ENCODE measurements at places on chromosomes 11 and 22.

DNA sequence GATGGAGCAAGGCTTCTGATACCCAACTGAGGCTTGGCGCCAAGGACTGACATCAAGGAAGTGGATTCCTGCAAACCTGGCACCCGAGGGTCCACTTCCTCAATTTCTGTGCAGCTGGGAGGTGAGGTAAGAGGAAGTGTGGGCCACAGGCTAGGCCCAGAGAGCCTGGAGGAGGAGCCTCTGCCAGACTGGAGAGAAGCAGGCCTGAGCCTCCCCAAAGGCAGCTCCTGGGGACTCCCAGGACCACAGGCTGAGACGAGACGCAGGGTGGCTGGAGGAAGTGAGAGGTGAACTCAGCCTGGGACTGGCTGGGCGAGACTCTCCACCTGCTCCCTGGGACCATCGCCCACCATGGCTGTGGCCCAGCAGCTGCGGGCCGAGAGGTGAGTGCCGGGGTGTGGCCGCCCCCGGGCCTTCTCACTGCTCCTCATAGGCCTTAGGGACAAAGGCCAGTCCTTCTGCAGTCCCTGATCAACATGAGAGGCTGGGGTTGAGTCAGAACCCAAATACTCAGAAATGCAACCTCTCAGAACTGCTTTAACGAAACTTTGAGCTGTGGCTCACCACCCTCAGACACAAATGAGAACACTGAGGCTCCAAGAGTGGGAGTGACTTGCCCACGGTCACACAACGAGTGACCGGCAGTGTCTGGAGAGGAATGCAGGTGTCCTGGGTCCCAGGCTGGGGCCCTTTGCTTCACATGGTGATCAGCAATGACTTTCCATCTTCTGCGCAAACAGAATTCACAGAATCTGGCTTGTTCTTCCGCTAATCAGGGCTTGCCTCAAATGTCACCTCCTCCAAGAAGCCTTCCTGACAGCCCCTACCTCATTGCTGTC is at the start of gene NCF4:
TSS of gene NCF4 (plus strand) at position 186 of the 839 bp plus-strand sequence. CDS start at position 352, 166 bp downstream.
- DNase-seq: no peak

DNA sequence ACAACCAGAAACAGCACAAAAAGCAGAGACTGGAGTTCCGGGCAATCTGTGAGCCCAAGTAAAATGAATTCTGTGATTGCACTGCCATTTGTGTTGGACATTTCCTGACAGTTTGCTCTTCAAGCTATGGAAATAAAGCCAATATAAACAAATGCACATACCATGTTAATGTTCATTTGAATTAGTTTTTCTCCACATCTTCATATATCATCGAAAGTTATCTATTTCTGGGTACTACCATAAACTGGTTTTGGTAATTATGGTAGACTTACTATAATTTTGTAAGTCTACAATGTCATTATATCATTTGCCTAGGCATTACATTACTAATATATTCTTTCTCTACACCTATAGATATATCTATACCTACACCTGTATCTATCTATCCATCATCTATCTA is at the start of gene OR5M11:
TSS of gene OR5M11 (minus strand) at position 101 of the 400 bp plus-strand sequence. CDS start at position 101, 0 bp downstream.
- no peak for DNase-seq

DNA sequence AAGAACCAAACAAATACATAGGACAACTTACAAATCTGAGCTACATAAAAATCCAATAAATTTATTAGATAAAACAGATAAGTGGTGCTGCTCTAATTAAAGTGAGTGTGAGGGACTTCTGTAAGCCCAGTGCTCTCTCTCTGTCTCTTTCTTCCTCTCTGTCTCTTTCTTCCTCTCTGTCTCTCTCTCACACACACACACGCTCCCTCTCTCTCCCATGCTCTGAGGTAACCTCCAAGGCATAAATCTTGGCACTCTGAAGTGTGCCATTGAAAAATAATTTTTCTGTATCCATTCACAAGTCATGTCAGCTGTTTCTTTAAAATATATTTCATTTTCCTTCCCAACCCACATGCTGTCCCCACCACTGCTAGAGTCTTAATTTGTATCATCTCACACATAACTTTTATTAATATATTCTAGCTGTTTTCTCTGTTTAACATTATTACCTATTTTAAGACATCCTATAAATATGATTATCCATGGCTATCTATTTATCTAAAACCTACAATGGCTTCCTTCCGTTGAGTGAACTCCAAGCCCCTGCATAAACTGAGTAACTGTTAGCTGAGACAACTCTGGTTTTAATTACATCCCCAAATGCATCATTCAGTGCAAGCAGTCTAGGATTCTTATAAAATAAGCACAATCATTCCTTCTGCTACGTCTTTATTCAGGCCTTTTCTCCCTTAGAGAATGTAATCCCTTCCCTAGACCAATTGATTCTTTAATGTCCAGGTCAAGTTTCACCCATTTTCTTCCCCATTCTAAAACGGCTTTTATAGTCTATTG is 57.4 kb upstream of the SLC5A12 start:
- DNase-seq: no peak

DNA sequence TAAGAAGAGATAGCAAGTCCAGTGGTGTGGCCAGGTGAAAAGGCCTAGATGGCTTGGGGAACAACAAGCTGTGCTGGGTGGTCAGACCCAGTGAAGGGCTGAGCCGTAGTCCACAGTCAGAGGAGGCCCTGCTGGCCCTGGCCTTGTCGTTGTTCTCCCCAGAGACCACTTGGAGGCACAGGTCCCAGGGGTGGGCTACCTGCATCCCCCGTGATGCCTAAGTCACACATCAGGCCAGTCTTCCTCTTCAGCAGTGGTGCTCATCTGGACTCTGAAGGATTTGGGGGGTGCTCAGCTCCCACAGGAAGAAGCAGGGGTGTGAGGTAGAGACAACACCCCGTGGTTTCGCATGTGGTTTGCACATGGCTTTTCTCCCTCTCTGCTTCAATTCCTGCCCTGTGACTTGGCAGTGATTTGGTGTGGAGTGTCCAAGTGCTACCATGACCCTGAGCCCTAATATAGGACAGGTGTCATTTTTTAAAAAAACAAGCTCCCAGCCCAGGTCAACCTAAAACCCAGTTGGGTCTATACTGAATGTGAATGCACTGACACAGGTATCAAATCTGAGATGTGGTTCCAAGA is 51.0 kb downstream of the ALX4 start:
- DNase-seq: no peak

- no peak for DNase-seq
Observed at GRCh38 chr11:43200031-43200430, 111.8 kb upstream of the API5 start.

DNA sequence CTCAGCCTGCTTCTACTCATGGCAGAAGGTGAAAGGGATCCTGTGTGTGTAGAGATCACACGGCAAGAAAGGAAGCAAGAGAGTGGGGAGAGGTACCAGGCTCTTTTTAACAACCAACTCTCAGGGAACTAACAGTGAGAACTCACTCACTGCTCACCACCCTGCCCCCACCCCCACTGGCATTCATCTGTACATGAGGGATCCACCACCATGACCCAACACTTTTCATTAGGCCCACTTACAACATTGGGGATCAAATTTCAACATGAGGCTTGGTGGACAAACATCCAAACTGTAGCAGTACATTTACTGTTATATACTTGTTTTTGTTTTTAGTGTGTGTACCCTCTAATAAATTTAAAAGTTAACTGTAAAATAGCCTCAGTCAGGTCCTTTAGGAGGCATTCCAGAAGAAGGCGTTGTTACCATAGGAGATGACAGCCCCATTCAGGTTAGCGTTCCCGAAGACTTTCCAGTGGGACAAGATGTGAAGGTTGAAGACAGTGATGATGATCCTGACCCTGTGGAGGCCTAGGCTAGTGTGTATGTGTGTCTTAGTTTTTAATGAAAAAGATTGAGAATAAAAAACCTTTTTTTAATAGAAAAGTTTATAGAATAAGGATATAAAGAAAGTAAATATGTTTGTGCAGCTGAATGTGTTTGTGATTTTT is 11.3 kb downstream of the CUL5 start:
- no peak for DNase-seq

DNA sequence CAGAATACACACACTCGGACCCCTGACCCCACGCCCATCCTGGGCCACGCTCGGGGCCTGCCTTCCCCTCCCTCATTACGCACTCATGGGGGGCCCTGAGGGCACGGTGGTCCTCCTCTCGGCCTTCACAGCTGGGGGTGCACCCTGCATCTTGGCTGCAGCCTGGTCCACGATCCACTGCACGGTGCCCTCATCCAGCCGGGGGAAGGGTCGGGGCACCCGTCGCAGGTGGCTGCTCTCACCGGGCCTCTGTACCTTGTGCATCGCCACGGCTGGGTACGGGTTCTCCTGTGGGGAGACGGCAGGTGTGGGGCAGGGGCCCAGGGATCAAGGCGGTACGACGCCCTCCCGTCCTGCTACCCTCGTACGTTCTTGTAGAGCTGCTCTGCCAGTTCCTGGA is 10.4 kb downstream of the SBF1 start:
- no peak for DNase-seq

- DNase-seq: no peak
Observed at GRCh38 chr11:18769802-18770456, 21.7 kb downstream of the PTPN5 start.

GRCh38 chr11:66866511-66866986 is 9.7 kb downstream of the LRFN4 start:
- DNase-seq: no peak

DNA sequence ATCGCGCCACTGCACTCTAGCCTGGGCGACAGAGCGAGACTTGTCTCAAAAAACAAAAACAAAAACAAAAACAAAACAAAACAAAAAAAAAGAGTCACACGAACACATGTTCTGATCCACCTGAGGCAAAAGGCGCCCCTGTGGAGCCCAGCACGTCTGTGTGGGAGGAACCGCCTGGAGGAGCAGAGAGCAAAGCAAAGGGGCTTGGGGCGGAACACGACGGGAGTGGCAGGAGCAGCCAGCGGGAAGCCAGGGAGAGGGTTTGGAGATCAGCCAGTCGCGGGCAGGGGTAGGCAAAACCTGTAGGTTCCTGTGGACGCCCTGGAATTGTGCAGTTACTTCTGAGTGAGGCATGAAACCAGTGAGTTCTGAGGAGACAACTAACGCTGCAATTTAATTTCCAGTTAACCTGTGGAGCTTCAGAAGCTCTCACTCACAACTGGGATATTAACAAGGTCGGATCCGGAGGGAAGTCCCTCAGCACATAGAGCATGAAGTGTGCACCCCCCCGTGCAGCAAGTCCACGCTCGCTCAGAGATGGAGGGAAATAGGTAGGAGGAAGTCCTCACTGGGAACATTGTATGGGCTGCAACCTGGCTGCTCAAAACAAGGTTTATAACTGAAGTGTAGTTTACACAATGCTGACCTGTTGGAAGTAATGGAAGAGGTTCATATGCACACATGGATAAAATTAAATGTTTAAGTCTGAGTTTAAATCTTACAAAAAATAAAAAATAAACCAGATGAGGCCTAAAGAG is 13.2 kb upstream of the USP18 start:
- DNase-seq: no peak

DNA sequence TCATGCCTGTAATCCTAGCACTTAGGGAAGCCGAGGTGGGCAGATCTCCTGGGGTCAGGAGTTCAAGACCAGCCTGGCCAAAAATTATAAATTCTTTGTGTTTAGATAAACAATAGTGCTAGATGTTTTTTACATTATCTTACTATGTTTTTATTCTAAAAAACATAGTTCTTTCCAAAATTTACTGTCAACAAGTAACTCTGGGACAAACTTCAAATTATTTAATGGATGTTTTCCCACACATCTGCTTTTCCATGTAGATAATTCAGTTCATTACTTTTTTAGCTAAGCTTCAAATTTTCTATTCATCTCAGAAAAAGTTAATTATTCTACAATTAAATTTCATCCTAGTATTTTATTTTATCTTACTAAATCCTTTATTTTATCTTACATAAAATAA is 596.2 kb upstream of the LRRC4C start:
- DNase-seq: no peak

- no peak for DNase-seq
Observed at GRCh38 chr11:66854231-66854661, 2.6 kb upstream of the LRFN4 start.

GRCh38 chr11:40132912-40133311 is 1326.5 kb downstream of the LRRC4C start:
- DNase-seq: no peak

GRCh38 chr22:12601870-12602779 is 2925.9 kb upstream of the OR11H1 start:
- no peak for DNase-seq

DNA sequence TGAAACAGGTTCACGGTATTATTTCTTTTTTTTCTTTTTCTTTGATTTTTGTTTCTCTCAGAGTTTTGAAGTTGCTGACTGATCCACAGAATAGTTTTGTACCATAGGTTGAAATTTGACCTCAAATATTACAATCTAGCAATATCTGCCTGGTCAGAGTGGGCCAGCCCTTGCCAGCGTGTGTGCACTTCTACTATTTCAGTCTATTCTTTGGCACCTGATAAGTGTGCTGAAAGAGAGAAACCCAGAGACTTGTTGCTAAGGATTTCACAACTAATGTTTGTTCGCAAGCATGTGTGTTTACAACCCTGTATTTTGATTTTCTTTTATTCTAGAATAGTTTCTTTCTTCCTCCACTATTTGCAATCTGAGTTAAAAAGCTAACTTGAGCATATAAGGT is 1125.2 kb upstream of the CNTN5 start:
- DNase-seq: no peak

DNA sequence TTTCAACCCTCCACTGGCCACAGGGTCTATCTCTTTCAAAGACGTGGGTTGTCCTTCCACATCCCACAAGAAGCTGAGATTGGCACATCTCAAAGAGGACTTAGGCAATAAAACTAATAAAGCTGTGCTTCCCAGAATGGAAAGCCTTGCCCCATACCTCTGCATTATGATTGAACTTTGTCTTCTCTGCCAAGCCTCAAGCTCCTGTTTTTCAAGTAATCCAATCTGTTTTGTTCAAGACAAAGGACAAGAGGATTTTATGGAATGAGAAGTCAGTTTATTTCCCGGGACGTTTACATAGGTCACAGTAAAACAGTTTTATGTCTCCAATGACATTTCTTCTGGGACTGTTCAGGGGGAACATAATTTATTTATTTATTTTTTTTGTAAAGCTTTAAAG is 108.4 kb downstream of the GALNT18 start:
- DNase-seq: no peak

GRCh38 chr22:17867160-17867785 is 93.0 kb upstream of the BID start:
- no peak for DNase-seq

GRCh38 chr11:12069066-12069676 is 41.2 kb upstream of the MICAL2 start:
- no peak for DNase-seq

All from cortex of kidney (tissue), 1 donor.